Right renal cortex interstitium (tissue), 3 donors: ENCODE measurements at places on chromosomes 4 and X.

DNA sequence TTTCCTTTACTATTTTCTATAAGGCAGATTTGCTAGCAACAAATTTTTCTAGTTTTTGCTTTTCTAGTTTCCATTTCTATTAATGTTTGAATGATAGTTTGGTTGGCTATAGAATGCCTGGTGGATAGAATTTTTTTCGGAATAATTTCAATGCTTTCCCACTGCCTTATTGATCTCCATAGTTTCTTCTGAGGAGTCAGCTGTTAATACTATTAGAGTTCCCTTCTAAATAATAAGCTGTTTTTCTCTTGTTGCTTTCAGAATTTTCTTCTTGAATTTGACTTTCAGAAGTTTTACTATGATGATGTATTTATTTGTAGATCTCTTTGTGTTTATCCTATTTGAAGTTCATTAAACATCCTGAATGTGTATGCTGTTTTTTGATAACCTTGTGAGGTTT is 91.8 kb downstream of the VSIG4 start:
- no peak for DNase-seq

GRCh38 chrX:2490634-2491033 is 10.1 kb downstream of the DHRSX start:
- no peak for DNase-seq

DNA sequence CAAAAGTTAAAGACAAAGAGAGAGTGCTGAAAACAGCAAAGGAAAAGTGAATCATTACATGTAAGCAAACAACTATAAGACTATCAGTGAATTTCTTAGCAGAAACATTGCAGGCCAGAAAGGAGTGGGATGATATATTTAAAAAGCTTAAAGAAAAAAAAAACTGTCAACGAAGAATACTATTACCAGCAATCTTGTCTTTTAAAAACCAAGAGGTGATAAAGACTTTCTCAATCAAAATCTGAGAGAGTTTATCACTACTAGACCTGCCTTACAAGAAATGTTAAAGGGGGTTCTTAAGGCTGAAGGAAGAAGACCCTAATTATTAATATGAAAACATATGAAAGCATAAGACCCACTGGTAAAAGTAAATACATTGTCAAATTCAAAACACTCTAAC is 132.5 kb upstream of the ZCCHC13 start:
- DNase-seq = no peak

DNA sequence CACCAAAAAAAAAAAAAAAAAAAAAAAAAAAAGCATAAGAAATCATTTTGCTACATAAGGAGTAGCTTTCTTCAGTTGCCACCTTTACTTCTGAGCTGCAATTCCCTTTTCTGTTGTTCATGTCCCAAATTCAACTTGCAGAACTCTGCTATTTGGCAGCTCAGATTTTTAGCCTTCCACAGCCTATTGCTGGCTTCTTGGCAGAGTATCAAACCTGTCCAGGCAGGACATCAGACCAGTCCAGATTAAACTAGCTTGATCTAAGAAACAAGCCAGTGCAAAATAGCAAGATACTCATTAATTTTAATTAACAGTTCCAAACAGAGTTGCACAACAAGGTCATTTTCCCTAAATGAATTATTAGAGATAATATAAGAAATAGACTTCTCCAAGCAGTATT is 123.6 kb upstream of the NR3C2 start:
- no peak for DNase-seq

- no peak for DNase-seq
Observed at GRCh38 chrX:123975180-123975579, 13.7 kb downstream of the STAG2 start.

- no peak for DNase-seq
Observed at GRCh38 chr4:183920512-183920911, 15.4 kb downstream of the STOX2 start.

DNA sequence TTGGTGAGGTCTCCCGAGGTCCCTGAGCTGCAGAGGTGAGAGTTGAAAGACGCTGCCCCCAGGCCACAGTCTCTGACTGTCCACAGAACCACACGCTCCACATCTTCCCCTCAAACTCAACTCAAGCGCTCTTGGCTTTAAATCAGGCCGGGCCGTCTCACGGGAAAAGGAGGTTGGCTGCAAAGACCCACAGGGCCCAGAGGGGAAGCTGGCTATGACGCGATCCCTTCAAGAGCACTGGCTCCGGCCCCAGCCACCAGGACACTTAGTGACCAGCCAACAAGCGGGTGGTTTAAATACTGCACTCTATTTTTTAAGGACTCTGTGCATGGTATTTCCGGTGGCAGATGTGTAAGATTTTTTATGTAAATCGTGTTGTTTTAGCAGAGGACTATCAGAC is 19.9 kb downstream of the LRPAP1 start:
- DNase-seq = no peak

DNA sequence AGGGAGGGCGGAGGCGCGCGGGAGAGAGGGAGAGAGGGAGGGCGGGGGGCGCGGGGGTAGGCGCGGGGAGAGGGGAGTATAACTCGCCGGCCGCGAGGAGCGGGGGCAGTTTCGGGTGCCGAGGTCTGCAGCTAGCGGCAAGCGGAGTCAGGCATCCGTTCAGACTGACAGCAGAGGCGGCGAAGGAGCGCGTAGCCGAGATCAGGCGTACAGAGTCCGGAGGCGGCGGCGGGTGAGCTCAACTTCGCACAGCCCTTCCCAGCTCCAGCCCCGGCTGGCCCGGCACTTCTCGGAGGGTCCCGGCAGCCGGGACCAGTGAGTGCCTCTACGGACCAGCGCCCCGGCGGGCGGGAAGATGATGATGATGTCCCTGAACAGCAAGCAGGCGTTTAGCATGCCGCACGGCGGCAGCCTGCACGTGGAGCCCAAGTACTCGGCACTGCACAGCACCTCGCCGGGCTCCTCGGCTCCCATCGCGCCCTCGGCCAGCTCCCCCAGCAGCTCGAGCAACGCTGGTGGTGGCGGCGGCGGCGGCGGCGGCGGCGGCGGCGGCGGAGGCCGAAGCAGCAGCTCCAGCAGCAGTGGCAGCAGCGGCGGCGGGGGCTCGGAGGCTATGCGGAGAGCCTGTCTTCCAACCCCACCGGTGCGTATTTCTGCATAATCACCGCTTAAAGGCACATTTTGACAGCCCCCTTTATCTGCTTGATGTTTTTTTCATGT is at the start of gene POU4F2:
POU4F2 (plus strand) TSS at position 108 of the 720 bp plus-strand sequence; CDS start at position 356, 248 bp downstream.
- DNase-seq = no peak

DNA sequence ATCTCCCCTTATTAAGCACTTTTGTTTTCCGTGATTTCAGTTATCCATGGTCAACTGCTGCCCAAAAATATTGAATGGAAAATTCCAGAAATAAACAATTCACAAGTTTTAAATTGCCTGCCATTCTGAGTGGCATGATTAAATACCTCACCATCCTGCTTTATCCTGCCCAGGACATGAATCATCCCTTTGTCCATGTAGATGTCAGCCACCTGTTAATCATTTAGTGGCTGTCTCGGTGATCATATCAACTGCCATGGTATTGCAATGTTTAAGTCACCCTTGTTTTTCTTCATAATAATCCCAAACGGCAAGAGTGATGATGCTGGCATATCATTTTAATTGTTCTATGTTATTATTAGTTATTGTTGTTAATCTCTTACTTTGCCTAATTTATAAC is 79.8 kb upstream of the LHFPL1 start:
- DNase-seq = no peak

- DNase-seq = no peak
Observed at GRCh38 chrX:101483705-101484104, 1.6 kb upstream of the ARMCX4 start.

DNA sequence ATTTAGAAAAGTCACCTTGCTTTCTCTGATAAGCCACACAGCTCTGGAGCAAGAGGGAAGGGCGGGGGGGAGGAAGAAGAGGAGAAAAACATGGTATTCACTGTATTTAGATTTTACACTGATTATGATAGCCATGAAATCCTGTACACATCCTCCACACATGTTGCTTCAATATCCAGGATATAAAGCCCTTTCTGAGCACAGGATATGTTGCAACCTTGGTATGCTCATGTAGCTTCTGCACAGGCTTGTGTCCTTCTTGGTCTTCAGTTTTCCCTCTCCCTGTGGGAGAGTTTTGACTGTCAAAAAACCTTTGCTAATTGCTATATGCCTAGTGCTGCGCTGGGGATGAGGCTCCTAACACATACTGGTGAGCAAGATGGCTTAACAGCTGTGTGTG is 61.9 kb upstream of the DAPP1 start:
- no peak for DNase-seq

- DNase-seq = no peak
Observed at GRCh38 chr4:83809581-83809980, 273.7 kb downstream of the GPAT3 start.

GRCh38 chr4:20086799-20087521 is 164.7 kb upstream of the SLIT2 start:
- no peak for DNase-seq

GRCh38 chrX:14753441-14753840 is 119.4 kb downstream of the FANCB start:
- no peak for DNase-seq

- no peak for DNase-seq
Observed at GRCh38 chr4:68359508-68359907, 9.6 kb upstream of the YTHDC1 start.

GRCh38 chrX:2484256-2484655 is 16.5 kb downstream of the DHRSX start:
- no peak for DNase-seq

GRCh38 chr4:189815404-189816192 is 125.1 kb upstream of the FRG1 start:
- no peak for DNase-seq

GRCh38 chr4:37629713-37630112 is 56.5 kb downstream of the RELL1 start:
- no peak for DNase-seq

- DNase-seq = no peak
Observed at GRCh38 chr4:127844601-127845116, 36.0 kb upstream of the PLK4 start.

DNA sequence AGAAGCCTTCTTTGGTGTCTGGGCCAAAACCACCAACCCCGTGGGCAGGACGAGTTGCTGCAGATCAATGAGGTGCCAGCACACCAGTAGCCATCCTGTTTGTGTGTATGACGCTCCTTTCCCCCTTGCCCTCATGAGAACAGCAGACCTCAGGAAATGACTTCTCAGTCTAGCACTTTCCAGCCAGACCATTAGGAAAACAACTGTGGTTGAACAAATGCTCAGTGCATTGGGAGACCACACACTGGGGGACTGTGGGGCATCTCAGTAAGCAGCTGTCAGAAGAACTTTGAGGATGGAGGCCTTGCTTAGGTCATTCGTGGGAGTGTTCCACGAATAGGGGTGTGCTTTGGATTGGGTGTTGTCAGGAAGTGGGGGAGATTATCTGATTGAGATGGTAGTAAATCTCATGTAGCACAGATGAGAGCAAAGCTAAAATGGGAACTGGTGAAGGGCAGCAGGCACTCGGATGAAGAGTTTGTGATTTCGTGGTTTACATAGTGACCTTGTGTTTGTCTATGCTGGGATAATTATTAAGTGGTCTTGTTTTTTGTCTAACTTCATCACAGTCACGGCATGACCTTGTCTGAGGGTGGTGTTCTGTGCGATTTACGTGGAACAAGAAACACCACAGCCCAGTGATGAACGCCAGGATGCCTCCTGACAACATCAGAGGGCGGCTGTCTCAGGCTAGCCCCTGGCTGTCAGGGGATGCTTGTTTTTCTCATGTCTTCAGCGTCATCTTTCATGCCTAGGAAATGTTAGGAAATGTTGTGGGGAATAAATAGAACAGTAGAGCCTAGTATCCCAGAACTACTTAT is 70.1 kb downstream of the USP46 start:
- no peak for DNase-seq

DNA sequence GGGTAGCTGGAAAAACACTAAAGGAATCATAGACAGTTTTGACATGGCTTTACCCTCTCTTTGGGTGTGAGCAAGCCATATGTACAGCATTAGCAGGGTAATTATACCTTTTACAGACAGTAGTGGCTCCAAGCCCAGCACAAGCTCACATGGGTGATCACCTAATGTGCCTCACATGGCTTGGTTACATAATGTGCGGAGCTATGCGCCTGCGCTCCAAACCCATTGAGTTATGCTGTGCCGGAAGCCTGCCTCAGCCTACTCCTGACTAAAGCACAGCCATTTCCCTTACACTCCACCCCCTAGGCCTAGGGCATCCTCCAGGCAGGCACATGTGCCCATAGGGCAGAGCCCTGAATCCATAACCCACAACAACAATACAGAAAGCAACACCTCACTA is 6.5 kb upstream of the TSPAN5 start:
- DNase-seq = no peak

- no peak for DNase-seq
Observed at GRCh38 chr4:134365852-134366251, 164.3 kb upstream of the PABPC4L start.

DNA sequence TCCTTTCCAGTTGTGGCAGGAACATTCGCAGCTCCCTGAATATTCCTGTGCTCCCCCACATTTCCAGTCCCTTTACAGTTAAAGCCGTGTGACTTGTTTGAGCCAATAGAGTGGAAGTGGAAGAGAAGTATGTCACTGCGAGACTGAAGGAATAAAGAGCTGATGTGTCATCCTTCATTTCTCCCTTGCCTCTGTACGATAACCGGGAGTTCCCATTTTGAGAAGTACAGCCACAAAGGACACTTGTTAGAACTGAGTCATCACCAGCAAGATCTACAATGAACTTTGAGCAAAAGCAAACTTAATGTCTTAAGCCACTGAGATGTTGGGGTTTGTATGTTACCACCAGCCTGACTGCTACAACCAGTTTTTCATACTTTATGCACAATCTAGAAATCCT is 92.3 kb downstream of the SPRY1 start:
- DNase-seq = no peak

DNA sequence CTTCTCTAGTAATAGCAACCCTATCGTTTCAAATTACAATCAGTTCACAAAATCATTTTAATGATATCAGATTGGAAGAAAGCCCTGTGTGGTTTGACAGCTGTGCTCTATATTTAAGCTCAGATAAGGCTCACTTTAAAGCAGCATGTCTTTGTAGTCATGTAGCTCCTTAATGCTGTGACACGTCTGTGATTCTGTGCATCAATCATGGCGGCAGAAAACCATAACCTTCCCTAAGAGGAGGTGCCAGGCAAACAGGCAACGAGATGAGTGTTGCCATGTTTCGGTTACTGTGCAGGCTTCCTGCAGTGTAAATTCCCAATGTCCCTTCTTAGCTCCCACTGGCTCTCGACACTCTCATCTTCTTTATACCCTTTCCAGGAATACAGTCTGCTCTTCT is 212.7 kb downstream of the GRID2 start:
- DNase-seq = no peak
